Activated CD4-positive, alpha-beta memory T cell treated with anti-CD3 and anti-CD28 coated beads for 36 hours (primary cell): ENCODE measurements at places on chromosomes 2 and 18.

GRCh38 chr2:234060236-234060635 lies 9.7 kb downstream of the SPP2 start:
- H3K27ac ChIP-seq: no peak overlapping the region
- no peak for DNase-seq
- no peaks in the 10 kb centered on the region for H3K4me1 ChIP-seq

DNA sequence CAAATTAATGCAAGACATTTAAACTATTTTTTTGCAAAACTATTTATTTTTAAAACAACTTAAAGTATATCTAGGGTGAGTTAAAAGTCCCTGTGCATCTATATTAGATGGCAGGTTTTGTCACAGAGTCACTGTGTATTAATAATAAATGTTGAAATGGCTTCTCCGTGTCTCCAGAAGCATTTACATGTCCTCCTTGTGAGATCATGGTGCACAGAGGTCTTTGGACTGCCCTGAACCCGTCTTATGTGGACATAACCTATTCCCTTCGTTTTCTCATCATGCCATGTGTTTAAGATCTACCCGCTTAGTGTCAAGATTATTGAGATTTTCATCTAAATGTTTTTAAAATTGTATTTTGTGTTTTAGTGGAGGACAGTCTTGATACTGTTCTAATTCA lies 39.3 kb downstream of the SOCS6 start:
- H3K4me3 ChIP-seq: no peak overlapping the region
- DNase-seq: no peak
- H3K27me3 ChIP-seq: no peaks in the 10 kb centered on the region
- no peaks in the 10 kb centered on the region for H3K4me1 ChIP-seq
- no peaks in the 10 kb centered on the region for H3K36me3 ChIP-seq
- no peak overlapping the region for H3K27ac ChIP-seq

- no peak for DNase-seq
- no peak overlapping the region for H3K4me3 ChIP-seq
- H3K27me3 ChIP-seq: no peaks in the 10 kb centered on the region
- H3K4me1 ChIP-seq: peaks cover 27% of the 10 kb centered on the region
- H3K36me3 ChIP-seq: no peaks in the 10 kb centered on the region
These were observed 20.8 kb upstream of the CEP68 start for GRCh38 chr2:65035351-65035943.

DNA sequence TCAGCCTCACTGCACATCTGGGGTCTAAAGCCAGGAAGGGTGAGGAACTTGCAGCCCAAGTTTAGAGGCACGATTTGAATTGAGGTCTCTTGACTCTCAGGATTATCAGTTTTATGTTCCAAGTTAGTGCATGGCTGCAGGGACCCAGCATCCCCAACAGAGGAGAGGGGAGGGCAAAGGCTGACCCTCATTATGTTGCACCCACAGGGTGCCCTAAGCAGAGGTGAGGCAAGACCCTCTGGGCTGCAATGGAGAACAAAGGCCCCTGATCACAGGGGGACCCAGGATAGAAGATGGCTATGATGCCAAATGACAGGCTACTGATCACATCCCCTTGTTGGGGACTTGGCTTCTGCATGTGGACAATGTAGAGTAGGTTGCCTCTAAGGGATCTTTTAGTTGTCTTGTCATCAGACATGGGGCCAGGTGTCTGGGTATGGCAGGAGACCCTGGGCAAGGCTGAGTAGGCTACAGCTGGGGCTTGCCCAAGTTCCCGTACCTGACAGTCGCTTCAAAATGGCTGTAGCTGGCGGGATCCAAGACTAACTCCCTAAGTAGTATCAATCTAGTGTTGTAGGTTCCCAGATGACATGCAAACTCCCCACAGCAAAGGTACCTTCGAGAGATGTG lies 4.5 kb upstream of the GDF7 start:
- no peak overlapping the region for H3K27ac ChIP-seq
- H3K4me3 ChIP-seq: no peak overlapping the region
- peaks cover 12% of the 10 kb centered on the region for H3K4me1 ChIP-seq

DNA sequence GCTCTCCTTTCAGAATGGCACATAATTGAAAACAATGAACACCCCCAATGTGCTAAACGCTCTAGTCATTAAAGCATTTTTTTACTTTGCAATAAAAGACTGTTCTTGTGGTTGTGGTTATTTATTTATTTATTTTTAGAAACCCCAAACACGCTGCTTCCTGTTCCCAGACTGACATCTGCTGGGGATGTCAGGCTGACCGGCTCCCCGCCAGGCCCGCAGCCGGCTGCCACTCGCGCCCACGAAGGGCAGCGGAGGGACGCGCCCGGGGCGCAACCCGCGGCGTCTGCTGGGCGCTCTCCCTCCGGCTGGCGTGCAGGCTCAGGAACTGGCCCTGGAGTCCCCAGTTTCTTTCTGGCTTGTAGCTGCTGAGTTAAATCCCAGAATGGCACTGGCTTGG lies 83.1 kb upstream of the SP3 start:
- H3K36me3 ChIP-seq: no peaks in the 10 kb centered on the region
- peaks cover 2% of the 10 kb centered on the region for H3K27me3 ChIP-seq
- no peak for DNase-seq
- H3K4me3 ChIP-seq: no peak overlapping the region
- H3K27ac ChIP-seq: no peak overlapping the region
- H3K4me1 ChIP-seq: no peaks in the 10 kb centered on the region

DNA sequence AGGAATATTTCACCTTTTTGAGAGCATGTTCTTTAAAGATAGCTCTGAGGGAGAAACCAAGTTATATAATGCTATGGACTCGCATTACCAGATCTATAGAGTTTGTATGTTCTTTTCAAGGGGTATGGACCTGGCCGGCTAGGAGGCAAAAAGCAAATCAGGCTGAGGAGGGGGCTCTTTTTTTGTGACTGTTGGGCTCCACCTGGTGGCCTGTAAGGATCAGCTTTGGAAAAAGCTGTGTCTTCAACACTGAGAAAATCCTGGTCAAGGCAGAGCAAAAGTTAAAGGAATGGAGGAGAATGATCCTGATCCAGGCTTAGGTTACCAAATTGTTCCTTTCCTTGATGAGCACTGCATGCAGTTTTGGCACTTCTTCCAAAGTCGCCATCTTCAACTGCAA lies 180.5 kb downstream of the DIS3L2 start:
- H3K4me3 ChIP-seq: no peak overlapping the region
- H3K27ac ChIP-seq: no peak overlapping the region
- H3K4me1 ChIP-seq: peaks cover 19% of the 10 kb centered on the region
- no peaks in the 10 kb centered on the region for H3K27me3 ChIP-seq

DNA sequence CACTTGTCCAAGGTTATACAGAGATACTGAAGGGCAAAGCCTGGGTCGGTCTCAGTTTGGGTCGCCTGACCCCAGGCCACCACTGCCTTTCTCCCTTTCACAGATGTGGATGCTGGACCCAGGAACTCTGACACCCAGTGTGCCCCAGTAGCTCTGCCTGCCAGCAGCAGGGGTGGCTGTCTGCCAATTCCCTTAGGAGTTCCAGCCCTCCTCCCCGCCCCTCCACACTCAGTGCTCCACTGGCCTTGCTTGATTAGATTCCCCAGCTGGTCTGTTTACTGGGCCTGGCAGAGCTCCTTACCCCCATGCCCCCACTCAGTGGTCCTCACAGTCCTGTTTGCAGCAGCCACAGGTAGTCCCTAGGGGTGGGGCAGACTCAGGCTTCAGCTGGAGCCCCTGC lies 75.5 kb downstream of the NPAS2 start:
- no peak for DNase-seq
- H3K36me3 ChIP-seq: no peaks in the 10 kb centered on the region
- peaks cover 2% of the 10 kb centered on the region for H3K27me3 ChIP-seq
- no peak overlapping the region for H3K27ac ChIP-seq
- no peak overlapping the region for H3K4me3 ChIP-seq

DNA sequence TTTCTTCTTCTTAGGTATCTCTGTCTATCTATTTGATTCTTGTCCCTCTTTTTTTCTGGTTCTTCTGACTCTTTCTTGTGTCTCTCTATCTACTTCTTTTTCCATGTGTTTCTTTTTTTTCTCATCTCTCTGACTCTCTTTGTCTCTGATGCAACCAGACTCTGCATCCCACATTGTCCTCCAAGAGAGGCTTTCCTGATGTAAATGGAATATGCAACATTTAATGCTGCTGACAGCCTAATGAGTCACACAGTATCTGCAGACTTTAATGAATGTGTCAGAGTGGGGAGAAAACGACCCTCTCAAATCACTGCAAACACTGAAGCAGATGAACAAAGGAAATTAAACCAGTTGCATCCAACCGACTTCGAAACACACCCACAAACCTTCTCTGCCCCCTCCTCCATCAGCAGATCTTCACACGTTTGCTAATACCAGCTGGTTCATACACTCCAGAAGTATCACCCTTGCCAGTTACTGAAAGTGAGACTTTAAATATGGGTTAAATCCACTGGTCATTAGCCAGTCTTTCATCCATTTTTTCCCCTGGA lies 351.5 kb downstream of the TXNL1 start:
- no peaks in the 10 kb centered on the region for H3K4me1 ChIP-seq
- no peak overlapping the region for H3K4me3 ChIP-seq
- no peaks in the 10 kb centered on the region for H3K27me3 ChIP-seq
- H3K36me3 ChIP-seq: no peaks in the 10 kb centered on the region
- no peak overlapping the region for H3K27ac ChIP-seq
- no peak for DNase-seq

DNA sequence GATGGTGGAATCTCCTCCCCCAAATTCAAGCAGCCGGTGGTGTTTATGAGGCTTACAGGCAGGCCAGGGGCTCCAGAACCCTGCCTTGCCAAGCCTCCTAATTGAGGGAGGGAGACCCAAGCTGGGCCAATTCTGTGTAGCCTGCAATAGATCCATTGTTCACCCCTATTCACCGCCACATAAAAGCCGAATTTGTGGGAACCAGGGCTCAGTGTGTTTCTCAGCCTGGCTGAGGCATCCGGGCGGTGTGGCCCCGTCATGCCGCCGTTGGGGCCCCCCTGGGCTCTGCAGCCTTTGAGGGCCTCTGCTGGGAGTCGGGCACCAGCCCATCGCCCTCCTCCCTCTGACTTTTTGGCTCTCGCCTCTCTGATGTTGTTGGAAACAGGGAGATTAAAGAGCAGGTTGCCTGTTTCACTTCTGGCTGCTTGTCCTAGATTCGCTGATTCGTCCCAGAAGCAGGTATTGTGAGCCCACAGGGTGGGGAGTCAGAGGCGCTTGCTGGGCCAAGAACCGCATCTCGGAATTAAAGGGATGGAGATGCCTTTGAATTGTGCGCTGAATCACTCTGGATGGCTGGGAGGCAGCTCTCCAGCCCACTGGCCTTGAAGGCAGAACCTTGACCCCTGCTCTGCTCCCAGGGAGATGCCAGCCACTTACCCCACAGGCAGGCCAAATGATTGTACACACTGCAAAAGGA lies 14.7 kb upstream of the OTOS start:
- no peak overlapping the region for H3K4me3 ChIP-seq
- no peaks in the 10 kb centered on the region for H3K36me3 ChIP-seq
- H3K27me3 ChIP-seq: peaks cover 9% of the 10 kb centered on the region

GRCh38 chr2:201880579-201880978 lies 74.2 kb downstream of the CDK15 start:
- peaks cover 28% of the 10 kb centered on the region for H3K27me3 ChIP-seq
- peaks cover 8% of the 10 kb centered on the region for H3K4me1 ChIP-seq
- no peak overlapping the region for H3K27ac ChIP-seq
- H3K4me3 ChIP-seq: no peak overlapping the region

- H3K27me3 ChIP-seq: peaks cover 4% of the 10 kb centered on the region
- no peaks in the 10 kb centered on the region for H3K4me1 ChIP-seq
- no peak overlapping the region for H3K4me3 ChIP-seq
- no peak overlapping the region for H3K27ac ChIP-seq
These were observed 130.2 kb downstream of the MTCL1 start for GRCh38 chr18:8835521-8835953.

DNA sequence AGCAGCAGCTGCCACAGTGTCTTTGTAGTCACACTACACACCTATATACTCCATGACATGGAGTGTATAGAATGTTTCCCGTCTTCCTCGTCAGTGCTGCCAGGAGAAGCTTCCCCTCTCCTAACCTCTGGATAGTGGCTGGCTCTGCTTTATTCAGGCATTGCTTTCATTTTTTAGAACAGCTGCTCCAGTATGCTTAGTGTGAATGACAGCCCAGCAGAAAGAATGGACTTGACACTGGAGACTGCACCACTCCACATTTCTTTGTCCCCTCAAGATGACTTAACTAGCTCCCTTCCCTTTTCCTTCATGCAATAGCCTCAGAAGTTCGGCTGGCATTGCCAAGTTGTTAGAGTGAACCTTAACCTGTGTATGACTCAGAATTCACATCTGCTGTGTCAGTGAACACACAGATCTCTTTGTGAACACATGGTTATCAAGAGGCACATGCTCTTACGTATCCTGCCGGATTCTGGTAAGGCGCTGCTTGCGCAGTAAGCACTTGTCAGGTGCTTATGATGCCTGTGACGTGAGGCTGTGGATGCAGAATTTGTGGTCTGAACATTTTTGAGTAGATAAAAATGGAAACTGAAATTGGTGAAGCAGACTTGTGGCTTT lies 73.9 kb downstream of the NEDD4L start:
- DNase-seq: no peak
- no peak overlapping the region for H3K27ac ChIP-seq
- H3K27me3 ChIP-seq: no peaks in the 10 kb centered on the region
- H3K4me1 ChIP-seq: peaks cover 3% of the 10 kb centered on the region
- H3K36me3 ChIP-seq: no peaks in the 10 kb centered on the region
- H3K4me3 ChIP-seq: no peak overlapping the region
